ENCODE measurements at places on chromosomes 5 and 9. TPM values are rescaled to one million over a fixed set of nuclear protein-coding genes. Genes with fewer than 3 reads are reported as not detected.

The INSYN2B gene
- total RNA-seq = 0.12 TPM

The LCN6 gene
- 8.6 TPM for total RNA-seq

The PCDHA9 gene
- 0.49 TPM for total RNA-seq

The LTC4S gene
- 4.0 TPM for total RNA-seq

The MVB12B gene
- 20.7 TPM for total RNA-seq

The FBP1 gene
- 238 TPM for total RNA-seq

The CBY3 gene
- total RNA-seq = not detected

The NDOR1 gene
- 4.5 TPM for total RNA-seq

The PRRT1B gene
- total RNA-seq = 7.9 TPM

The DBH gene
- total RNA-seq = 0.48 TPM

The RPL37 gene
- total RNA-seq = 881 TPM

The NRG2 gene
- 3.0 TPM for total RNA-seq

The CCL21 gene
- total RNA-seq = 473 TPM

The PLPPR1 gene
- total RNA-seq = 5.9 TPM

The ITGA2 gene
- 36.1 TPM for total RNA-seq

The SNCAIP gene
- total RNA-seq = 6.5 TPM

The PDCD1LG2 gene
- total RNA-seq = 6.7 TPM

The C5orf58 gene
- not detected for total RNA-seq

The PCDHA2 gene
- total RNA-seq = 0.43 TPM

The FKTN gene
- total RNA-seq = 11.3 TPM

The PTPRD gene
- 145 TPM for total RNA-seq

The SEMA6A gene
- total RNA-seq = 17.7 TPM

The LECT2 gene
- total RNA-seq = not detected

The ZDHHC11 gene
- 31.3 TPM for total RNA-seq

The EQTN gene
- not detected for total RNA-seq

The GRM6 gene
- not detected for total RNA-seq

The SPINK7 gene
- not detected for total RNA-seq

The LIFR gene
- total RNA-seq = 61.3 TPM

The GNA14 gene
- 15.1 TPM for total RNA-seq

The IFNB1 gene
- total RNA-seq = not detected

The ELAVL2 gene
- 1.7 TPM for total RNA-seq

The MBLAC2 gene
- total RNA-seq = 6.5 TPM

The SPAAR gene
- total RNA-seq = 6.7 TPM

The SLC4A9 gene
- total RNA-seq = 0.18 TPM

The MORN5 gene
- total RNA-seq = 17.9 TPM

The NUTM2F gene
- total RNA-seq = not detected

The KCNN2 gene
- 2.0 TPM for total RNA-seq

The PCDHGC4 gene
- total RNA-seq = 3.1 TPM

The GPX3 gene
- total RNA-seq = 99.0 TPM

The MAMDC4 gene
- total RNA-seq = 13.2 TPM

The ACO1 gene
- total RNA-seq = 47.1 TPM

The SLC34A3 gene
- total RNA-seq = 0.65 TPM

The MYORG gene
- total RNA-seq = 12.2 TPM

The LYSMD3 gene
- total RNA-seq = 18.0 TPM

The MIER3 gene
- 26.7 TPM for total RNA-seq

The FSTL4 gene
- 0.26 TPM for total RNA-seq

The DRD1 gene
- 0.83 TPM for total RNA-seq

The ATP6V0E1 gene
- total RNA-seq = 262 TPM

The CACNA1B gene
- 0.20 TPM for total RNA-seq

The MAML1 gene
- total RNA-seq = 26.0 TPM

The PRUNE2 gene
- 10.6 TPM for total RNA-seq

The IL17B gene
- total RNA-seq = 0.34 TPM

Measured in lung (tissue), 17 donors.